ENCODE measurements at places on chromosomes 1 and 21.

DNA sequence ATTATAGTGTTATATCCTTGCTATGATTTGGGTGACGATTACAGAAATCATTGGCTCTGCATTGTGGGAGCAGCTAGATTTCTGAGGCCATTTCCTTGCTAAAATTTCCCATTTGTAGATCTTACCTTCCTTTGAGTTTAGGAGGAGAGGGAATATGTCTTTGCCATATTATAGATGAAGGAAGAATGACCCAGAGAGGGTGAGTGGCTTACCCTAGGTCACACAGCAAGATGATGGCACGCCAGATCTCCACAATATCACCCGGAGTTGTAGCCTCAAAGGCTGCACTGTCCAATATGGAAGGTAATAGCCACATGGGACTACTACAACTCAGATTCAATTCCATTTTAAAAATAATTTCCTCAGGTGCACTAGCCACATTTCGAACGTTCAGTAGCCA lies 10.3 kb downstream of the CNTN2 start:
- DNase-seq: no peak

DNA sequence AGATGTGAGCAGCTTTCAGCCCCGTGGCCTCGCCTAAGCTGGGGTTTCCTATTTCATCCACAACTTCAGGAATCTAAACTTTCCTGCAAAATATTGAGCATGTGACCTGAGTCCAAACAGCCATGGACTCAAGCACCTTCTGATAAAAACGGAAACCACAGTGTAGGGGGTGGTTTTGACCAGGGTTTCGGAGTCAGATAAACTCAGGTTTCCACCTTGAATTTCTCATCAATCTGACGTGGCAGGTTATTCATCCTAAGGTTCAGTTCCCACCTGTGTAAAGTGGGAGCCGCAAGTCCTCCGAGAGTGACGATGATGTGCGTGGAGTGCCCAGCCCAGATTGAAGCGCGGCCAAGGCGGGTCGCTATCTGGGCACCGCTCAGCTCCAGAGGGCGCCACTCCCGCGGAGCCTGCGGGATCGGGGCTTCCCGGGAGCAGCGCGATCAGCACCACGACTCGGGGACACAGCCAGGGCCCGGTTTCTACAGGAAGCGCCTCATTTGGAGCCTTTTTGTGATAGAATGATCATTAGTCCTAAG lies 871 bp upstream of the ETS2 start:
- DNase-seq: peak; percentile 63

GRCh38 chr1:209363112-209363511 lies 220.4 kb upstream of the CAMK1G start:
- DNase-seq: no peak

- DNase-seq: no peak
Measured at GRCh38 chr1:203273869-203274602, 31.3 kb upstream of the BTG2 start.

DNA sequence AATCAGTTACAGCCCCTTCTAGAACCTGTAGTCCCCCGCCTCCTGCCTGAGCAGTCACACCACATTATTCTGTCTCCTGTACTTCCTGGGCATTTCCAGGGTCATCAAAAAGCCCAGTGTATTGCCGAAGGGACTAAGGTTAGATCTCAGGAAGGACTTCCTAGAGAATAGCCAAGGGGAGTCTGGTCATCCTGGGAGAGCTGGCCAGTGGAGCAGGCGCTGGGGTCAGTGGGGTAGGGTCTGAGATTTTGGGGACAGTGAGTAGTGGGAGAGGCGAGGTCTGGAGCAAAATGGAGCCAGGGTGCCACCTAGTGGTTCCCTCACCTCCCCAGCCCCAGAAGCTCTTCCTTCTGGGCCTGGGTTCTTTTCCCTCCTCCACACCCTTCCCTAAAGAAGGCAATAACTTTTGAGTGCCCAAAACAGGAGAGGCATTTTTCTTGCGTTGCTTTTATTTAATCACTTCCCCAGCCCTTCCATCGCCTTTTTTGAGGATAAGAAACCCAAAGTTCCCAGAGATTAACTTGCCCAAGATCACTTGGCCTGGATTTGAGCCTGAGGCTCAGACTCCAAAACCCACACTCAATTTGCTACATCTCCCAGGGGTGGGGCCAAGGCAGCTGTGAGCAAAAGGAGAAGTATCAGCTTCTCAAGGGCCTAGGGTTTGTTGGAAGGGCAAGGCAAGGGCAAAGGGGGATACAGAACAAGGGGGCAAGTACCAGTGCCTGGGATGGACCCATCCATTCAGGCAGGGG lies 7.3 kb upstream of the PMVK start:
- peak; percentile 4 for DNase-seq

DNA sequence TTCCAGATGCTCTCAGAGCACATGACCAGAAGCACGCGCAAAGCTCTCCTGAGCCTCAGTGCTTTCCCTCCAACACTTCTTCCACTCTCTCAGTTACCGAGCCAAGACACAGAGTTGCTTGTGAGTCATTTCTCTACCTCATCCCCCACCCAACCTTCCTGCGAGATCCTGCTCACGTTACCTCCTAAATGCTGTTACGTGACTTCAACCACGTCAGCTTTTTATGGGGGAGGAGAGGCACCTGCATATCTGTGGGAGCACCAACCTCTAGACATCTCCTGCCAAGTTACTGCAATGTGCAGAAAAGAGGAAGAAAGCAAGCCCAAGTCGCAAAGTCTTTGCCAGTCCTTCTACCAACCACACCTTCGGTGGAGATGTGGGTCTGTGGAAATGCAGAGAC lies 27.2 kb upstream of the ERG start:
- DNase-seq: no peak

GRCh38 chr1:207026104-207026534 lies 6.4 kb downstream of the C1orf116 start:
- peak; percentile 65 for DNase-seq

GRCh38 chr1:26387447-26387846 lies 14.9 kb upstream of the ZNF683 start:
- peak; percentile 82 for DNase-seq

GRCh38 chr21:35814858-35815619 lies 245.3 kb downstream of the SETD4 start:
- no peak for DNase-seq

- DNase-seq: no peak
Measured at GRCh38 chr1:198741744-198742143, 102.9 kb downstream of the PTPRC start.

DNA sequence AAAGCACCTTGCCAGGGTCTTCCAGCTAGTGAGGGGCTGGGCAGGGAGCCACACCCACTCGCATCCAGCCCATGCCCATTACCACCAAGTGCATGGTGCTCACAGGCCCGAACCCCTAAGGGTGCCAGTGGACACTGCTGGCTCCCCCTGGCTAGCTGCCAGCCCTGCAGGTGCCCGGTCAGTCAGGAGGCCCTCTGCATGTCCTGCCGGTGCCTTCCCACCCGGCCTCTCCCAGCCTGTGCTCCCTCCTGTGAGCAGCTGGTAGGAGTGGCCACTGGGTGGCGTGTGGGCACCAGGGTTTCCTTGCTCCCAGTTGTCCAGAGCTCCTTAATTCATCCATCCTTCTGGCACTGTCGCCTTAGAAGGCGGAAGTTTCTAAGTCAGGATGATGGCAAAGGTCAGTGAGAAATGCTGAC lies 33.4 kb downstream of the QSOX1 start:
- DNase-seq: peak; percentile 37

DNA sequence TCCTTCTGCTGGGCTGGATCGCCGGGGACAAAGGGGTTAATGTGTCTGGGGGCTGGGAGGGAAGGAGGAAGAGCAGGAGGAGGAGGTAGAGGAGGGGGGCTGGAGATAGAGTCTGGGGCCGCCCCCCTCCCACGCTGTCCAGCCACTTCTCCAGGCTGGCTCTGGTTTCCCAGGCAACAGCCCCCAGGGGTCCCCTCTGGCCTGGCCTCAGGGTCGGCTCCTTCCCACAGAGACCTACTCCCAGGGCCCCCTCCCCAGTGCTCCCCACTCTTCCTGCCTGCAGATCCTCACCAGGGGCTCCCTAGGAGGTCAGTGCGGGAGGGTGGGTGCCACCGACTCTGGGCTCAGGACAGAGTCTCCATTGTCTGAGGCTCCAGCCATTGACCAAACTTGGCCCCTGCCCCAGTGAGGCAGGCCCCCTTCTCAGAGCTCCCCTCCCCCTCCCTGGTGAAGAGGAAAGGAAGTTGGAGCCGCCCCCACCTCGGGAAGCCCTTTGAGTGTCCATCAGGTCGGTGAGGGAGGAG lies 34.1 kb downstream of the ARHGEF10L start:
- DNase-seq: no peak

DNA sequence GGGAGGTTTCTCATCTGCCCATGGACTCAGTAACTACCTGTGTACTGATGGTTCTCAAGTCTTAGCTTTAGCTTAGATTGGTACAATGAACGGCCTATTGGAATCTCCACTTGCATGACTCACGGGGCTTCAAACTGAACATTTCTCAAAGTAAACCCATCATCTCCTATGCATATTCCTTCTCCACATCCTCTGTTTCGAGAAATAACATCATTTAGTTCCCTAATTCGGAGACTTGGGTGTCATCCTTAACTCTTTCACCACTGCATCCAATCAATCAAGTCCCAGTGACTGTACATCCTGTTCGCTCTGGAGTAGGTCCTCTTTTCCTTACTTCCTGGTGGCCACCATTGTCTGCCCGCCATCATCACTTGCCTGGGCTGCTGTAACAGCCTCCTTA lies 55.8 kb downstream of the LGR6 start:
- no peak for DNase-seq

DNA sequence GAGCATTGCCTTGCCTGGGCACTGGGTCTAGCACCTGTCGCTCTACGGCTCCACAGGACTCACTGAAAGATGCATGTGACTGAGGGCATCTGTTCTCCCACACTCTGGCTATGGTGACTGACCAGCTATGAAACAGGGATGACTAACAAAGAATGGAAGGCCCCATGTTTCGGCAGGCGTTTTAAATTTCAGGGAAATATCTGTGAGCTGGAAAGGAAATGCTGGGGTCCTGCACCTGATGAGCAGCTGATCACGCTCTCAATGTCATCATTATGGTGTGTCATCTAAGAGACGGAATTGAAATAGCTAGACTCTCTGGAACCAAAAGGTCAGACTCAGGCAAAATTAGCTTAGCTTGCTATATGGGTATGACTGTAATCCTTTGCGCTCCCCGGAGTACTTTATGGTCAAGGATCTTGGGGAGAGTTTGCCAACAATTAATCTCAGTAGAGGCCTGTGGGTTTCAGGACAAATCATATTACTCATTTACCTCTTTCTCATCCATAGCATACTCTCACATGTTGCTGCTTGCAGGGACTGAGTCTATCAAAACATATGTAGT lies 24.5 kb upstream of the PALMD start:
- DNase-seq: no peak

DNA sequence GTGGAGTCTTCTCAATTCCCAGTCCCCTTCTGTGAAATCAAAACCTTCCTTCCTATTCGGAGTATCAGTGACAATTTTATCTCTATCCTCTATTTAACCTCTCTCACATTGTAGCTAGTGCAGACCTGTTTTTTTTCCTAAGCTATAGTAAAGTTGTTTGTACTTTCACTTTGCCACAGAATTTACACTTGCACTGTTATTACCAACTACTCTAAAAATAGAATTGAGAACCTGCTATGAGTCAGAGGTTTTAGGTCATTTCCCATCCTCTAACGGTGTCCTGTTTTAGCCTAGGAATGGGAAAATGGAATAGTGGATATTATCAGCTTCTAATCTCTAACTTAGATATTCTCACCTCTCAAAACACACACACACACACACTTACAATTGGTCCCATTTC lies 862.7 kb downstream of the NCAM2 start:
- no peak for DNase-seq

DNA sequence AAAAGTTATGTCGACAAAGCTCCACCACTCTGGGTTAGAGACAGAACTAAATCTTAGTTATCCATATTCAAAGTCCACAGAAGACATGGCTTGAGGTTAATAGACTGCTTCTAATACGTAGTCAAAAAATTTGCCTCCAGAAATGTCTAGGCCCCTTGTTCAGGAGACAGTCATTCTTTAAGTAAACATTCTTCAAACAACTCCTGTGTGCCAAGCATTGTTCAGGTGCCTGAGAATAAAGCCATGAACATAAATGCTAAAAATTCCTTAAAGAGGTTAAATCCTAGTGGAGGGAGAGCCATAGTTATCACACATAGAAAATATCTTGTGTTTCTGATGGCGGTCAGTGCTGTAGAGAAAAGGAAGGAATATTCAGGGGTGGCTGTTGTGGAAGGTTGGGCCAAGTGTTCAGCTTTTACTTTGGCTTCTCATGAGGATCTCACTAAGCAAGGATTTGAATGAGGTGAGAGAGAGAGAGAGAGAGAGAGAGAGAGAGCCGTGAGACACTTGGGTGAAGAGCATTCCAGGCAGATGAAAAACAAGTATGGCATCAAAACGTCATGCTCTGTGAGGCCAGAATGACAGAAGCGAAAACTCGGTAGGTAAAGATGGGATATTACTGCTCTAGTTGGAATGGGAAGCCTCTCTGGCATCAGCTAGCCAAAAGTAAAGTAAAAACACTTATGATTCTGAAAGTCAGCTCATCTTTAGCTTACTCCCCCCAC lies 187.1 kb downstream of the GREM2 start:
- no peak for DNase-seq

- DNase-seq: no peak
Measured at GRCh38 chr1:165444897-165445370, at the start of gene RXRG. Gene RXRG (minus strand): TSS chr1:165445126. CDS start chr1:165444893, 233 bp downstream.

GRCh38 chr1:97144527-97144926 lies 422.9 kb downstream of the PTBP2 start:
- peak; percentile 80 for DNase-seq

- DNase-seq: no peak
Measured at GRCh38 chr1:234096161-234096770, 191.8 kb downstream of the SLC35F3 start.

DNA sequence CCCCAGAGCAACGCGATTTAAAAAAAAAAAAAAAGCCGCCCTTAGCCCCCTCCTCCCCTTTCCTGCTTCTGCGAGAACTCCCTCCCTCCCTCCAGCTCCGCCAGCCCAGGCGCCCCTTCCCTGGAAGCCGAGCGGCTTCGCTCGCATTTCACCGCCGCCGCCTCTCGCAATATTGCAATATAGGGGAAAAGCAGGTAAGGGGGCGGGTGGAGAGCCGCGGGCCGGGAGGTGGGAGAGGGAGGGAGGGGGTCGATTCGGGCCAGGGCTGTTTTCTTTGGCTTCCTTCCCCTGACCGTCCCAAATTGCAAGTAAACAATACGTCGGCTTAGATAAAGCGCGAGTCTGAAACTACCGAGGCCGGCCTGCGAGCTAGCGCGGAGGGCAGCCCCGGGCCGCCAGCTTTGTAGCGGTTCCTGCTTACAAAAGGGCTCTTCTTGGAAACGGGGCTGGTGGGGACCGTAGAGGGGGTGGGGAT lies 408 bp downstream of the LMO4 start:
- DNase-seq: no peak

DNA sequence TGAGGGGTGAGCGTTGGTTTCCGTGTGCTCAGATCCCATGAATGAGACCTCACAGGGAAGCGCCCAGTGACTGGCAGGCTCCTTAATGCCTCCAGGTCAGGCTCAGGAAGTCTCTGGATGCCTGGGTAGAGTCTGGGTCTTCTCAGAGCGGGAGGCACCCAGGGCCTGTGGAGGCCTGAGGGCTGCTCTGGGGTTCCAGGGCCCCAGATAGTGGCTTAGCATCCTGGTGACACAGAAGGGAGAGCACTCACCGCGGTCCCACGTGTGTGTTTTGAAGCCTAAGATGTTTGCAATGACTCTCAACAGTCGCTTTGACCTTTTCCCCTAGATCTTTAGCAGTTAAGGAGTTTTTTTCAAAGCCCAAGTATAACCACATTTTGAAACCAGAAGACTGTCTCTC lies 25.0 kb downstream of the PRMT2 start:
- no peak for DNase-seq

GRCh38 chr1:79496129-79496528 lies 489.6 kb upstream of the ADGRL4 start:
- DNase-seq: no peak
